Stimulated activated CD4-positive, alpha-beta T cell treated with anti-CD3 and anti-CD28 coated beads, Interleukin-2, amount 100 ng/mL, for 24 hours (primary cell): ENCODE measurements at places on chromosomes 6 and 20.

DNA sequence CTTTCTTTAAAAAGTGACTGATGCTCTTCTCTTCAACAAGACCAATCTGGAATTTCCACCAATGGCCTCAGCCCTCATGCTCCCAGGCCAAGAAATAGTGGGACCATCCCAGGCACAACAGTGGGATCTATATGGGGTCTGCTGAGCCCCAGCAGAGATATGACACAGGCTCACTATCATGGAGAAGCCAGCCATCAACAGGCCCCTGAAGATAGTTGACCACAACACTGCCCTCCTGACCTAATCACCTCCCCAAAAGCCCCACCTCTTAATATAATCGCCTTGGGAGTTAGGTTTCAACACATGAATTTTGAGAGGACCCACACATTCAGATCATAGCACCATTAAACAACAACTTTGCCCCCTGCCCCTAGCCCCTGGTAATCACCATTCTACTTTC lies 16.8 kb upstream of the MCM3 start:
- no peak for DNase-seq

GRCh38 chr6:44035621-44036020 lies 91.6 kb downstream of the MRPL14 start:
- no peak for DNase-seq

GRCh38 chr6:152426276-152426675 lies 210.9 kb downstream of the SYNE1 start:
- no peak for DNase-seq

GRCh38 chr20:4043796-4044195 lies 28.4 kb upstream of the RNF24 start:
- no peak for DNase-seq

DNA sequence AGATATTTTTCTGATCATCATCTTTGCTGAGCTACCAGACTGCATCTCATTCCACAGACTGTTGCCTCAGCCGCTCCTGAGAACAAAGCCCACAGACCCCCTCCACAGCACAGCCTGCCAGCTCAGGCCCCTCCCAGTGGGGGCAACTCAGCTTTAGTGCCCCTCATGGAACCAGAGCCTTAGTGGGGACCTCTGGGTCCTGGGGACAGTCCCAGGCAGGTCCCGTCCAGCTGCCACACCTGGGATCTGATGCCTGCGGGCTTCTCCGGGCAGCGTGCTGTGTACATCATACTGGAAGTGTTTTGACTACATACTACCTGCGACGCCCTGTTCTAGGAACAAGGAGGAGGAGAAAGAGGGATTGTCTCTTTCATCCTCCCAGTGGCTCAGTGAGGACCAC lies 38.3 kb upstream of the QKI start:
- DNase-seq: no peak

- DNase-seq: peak; percentile 68
These were observed 289 bp downstream of the FOXP4 start for GRCh38 chr6:41546475-41546865.

DNA sequence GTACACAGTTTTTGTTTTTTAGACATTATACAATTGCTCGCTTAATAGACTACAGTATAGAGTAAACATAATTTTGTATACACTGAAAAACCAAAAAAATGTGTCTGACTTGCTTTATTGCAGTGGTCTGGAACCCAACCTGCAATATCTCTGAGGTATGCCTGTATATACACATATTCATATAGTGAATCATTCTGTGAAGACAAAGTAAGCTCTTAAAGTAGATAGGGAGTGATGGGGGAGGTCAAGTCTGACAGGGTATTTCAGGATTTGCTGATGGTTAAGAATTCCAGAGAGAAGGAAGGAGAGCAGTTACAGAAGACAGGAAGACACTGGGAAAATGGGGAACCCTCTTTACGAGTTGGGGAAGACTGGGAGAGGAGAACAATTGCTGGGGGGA lies 417.9 kb downstream of the CD109 start:
- DNase-seq: no peak

DNA sequence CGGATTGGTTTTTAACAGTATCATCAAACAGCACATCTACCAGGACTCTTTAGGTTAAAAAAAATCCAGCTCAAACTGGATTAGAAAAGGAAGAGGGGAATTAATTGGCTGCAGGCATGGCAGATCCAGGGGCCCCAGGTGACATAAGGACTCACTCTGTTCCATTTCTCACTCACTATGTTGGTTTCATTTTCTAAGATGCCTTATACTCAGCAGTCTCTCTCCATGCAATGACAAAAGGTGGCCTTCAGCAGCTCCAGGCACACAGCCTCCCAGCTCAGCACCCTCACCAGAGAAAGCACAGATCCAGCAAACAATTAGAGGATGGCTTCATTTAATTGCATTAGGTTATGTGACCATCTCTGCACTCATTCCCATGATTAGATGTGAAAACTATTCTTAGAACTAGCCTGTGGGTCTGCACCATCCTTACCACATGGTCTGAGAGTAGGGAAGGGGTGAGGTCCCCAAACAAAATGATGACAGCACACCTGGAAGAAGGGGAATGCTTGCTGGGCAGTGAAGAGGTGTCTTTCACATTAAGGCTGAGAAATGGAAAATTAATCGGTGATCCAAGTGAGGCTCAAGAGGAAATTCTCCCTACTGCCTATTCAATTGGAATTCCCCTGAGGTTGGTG lies 243.1 kb downstream of the CDH26 start:
- DNase-seq: no peak

GRCh38 chr6:11802886-11803590 lies 24.4 kb upstream of the ADTRP start:
- no peak for DNase-seq

- no peak for DNase-seq
These were observed 309.1 kb downstream of the LMBRD1 start for GRCh38 chr6:69487688-69488087.

DNA sequence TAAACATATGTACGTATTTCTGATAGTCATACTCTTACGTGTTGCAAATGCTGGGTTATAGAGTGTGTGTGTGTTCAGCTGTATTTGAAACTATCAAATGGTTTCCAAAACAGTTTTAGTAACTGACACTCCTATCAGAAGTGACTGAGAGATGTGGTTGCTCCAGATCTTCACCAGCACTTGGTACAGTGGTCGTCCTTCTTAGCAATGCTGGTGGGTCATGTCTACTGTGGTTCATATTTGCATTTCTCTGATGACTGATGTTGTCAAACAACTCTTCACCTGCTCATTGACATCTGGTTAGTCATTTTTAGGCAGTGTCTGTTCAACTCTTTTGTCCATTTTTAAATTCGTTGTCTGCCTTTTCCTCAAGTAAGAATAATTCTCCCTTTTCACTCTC lies 259.3 kb downstream of the KIF16B start:
- DNase-seq: no peak

- no peak for DNase-seq
These were observed 198.8 kb upstream of the CDYL start for GRCh38 chr6:4577406-4577805.

DNA sequence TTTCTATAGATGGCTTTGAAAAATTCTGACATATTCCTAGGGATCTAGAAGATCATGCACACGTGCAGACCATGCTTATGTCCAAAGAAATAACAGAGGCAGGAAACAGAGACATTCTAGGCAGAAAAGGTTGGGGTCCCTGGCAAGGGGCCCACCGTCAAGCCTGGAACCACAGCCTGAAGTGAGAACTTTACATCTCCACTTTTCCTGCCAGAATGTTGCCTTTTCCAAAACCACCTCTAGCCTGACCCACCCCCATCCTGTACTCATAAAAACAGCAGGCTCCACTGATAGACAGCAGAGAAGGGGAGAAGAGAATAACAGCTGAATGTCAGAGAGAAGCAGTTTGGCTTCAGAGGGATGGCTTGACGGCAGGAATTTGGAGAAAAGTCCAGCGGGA lies 257.3 kb upstream of the NT5E start:
- no peak for DNase-seq

- DNase-seq: no peak
These were observed 263.6 kb downstream of the CD83 start for GRCh38 chr6:14380901-14381828.

DNA sequence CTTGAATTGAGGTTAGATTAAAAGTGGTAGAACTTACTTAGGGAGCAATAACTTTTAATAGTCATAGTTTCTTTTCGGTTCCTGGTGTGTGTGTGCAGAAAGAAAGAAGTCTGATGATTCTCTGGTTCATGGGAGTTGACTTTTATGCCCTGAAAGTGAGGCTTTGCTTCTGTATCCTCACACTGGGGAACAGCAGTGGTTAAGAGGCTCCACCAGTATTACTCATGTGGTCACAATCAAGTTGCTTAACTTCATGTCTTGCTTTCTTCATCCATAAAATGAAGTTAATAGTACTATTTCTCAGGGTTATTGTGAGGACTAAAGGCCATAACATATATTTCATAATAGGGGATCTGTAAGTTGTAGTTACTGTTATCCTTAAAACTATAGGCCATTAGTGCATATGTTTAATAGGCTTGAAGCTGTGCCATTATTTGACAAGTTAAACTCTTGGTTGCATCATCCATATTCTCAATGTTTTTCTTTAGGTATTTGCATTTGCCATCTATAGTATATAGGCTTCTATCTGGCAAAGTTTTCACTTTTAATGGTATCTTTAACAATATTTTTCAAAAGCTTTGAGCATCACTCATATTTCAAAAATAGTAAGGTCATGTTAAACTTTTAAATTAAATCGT lies 262.4 kb downstream of the PLCB1 start:
- no peak for DNase-seq

DNA sequence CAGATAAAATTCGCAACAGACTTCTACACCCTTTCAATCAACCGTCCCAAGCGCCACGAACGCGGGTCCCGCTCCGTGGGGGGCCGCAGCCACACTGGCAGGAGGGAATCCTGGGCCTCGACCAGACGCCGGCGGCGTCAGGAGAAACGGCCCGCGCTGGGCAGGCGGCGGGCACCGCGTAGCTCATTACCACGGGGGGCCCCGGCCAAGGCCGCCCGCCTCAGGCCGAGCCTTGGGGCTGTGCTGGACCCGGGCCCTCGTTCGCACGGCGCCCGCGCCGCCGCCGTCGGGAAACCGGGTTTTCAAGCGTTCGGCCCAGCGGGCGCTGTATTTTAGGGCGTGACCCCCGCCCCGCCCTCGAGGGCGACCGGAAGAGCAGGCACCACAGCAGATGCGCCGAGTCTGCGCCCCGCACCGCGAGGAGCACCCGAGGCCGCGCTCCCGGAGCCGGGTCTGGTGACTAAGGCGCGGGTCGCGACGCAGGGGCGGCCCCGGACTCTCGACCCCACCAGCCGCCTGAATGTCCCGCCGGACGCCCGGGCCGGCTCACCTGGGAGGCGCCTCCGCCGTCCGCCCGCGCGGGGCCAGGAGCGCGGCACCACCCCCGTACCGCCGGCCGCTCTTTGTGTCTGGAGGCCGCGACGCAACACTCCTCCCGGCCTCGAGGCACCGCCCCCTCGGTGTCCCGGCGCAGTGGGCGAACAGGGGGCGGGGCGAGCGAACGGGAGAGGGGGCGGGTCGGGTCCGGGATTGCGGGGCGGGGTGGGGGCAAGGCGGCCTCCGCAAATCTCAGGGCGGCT lies at the start of gene NINL:
Gene NINL, minus strand, starts transcription at position 627 of the 800 bp plus-strand sequence. CDS start 58,944 bp downstream, outside the sequence.
- peak; percentile 36 for DNase-seq

- no peak for DNase-seq
These were observed 121.7 kb upstream of the MLIP start for GRCh38 chr6:53989504-53989903.

- no peak for DNase-seq
These were observed 23.6 kb upstream of the ANKRD60 start for GRCh38 chr20:58251979-58252591.

GRCh38 chr6:141464490-141464889 lies 668.2 kb upstream of the GJE1 start:
- no peak for DNase-seq
